CD8-positive, alpha-beta T cell (primary cell): ENCODE measurements at places on chromosomes 3 and 15.

DNA sequence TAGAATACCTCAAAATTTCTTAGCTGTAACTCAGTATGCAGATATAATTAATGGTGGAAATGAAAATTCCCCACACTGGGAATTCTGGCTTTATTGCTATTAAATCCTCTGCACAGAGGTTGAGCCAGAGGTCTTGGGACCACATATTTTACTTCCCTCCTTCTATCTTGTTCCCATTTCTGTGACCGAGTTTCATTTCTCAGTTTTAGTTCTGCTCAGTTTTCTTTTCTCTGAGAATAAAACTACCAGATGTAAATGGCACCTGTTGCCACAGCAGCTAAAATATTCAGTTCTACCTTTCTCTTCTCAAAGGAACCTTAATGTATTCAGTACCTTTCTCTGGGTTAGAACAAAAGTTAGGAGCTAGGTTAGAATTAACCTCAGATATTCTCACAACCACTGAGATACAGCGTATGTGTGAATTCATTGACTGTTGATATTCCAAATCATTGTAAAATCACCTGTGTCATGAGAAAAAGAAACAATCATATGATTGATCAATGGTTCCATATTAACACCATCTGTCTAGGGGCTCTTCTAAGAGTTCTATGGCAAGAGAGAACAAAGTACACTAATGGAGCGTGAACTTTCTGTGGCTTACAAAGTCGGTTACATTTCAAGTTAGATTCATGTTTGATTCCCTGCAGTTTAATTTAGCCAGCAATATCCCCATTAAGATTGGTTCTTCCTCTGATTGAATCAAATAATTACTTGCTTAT is 374.1 kb downstream of the EFHB start:
- no peak for DNase-seq

DNA sequence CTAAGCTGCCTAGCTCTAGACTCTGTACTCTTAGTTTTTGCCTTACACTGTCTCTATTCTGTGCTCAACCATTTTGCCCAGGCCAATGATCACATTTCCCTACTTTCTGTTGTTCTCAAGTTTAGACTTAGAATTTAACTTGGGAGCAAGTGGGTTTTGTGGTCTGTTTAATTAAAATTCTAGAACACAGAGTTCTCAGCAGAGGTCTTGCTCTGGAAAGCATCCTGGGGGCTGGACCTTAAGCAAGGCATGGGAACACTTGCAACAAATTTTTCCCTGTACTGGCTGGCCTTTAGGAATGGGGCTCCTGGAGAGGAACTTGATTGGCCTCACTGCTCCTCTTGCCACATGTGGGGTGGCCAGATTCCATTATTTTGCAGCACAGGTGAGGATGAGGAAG is 236.3 kb upstream of the LRTM1 start:
- no peak for DNase-seq

GRCh38 chr15:75599401-75599800 is 20.3 kb upstream of the PTPN9 start:
- no peak for DNase-seq

- no peak for DNase-seq
Measured at GRCh38 chr15:38257676-38258075, 5.0 kb downstream of the SPRED1 start.

DNA sequence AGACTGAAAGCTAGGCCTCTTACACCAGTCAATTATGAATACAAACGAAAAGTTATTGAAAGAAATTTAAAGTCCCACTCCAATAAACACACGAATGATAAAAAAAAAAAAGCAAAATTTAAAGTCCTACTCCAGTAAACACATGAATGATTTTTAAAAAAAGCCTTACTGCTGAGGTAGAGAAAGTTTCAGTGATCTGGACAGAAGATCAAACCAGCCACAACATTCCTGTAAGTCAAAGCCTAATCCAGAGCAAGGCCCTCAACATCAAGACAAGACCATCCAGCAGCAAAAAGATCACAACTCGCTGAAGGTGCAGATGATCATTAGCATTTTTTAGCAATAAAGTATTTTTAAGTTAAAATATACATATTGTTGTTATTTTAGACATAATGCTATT is 95.6 kb upstream of the LIPC start:
- DNase-seq = no peak

GRCh38 chr3:142916605-142917004 is 27.7 kb upstream of the PCOLCE2 start:
- no peak for DNase-seq

- DNase-seq = no peak
Measured at GRCh38 chr3:197463279-197463678, 92.5 kb downstream of the BDH1 start.

DNA sequence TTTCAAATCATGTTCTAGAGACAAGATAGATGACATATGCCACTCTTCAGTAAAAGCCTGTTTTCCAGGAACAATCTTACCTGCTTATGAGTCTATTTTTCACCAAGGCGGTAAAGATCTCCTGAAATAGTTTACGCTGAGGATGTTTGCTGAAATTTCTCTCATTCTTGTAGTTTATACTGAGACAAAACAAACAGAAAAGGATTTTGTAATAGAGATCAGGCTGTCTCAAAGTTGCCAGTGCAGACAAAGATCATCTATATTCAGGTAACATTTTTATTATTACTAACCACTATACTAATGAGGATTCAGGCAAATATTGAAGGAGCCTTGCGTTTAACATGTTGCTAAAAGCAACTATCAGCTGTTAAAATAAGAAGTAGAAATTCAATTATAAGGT is 25.0 kb downstream of the NEK10 start:
- DNase-seq = no peak

DNA sequence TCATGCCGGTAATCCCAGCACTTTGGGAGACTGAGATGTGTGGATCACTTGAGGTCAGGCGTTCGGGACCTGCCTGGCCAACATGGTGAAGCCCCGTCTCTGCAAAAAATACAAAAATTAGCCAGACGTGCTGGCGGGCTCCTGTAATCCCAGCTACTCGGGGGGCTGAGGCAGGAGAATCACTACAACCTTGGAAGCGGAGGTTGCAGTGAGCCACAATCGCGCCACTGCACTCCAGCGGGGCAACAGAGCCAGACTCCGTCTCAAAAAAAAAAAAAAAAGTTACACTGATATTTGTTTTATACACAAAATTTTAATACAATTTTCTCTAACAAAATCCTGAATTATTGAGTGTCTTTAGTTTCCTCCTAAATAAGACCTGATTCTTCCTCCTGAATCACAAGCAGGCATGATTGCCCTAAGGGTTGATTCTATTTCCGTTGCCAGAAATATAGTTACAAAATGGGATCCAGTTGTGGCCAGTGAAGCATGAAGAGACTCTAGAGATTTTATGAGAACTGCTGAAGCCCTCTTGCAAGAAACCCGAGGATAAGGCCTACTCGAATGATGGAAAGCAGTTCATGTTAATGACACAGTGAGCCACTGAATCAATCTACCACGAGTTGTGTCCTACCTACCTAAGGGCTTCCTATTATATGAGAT is 9.6 kb upstream of the SMARCC1 start:
- DNase-seq = no peak

GRCh38 chr3:52283306-52283705 is 4.3 kb upstream of the GLYCTK start:
- no peak for DNase-seq

DNA sequence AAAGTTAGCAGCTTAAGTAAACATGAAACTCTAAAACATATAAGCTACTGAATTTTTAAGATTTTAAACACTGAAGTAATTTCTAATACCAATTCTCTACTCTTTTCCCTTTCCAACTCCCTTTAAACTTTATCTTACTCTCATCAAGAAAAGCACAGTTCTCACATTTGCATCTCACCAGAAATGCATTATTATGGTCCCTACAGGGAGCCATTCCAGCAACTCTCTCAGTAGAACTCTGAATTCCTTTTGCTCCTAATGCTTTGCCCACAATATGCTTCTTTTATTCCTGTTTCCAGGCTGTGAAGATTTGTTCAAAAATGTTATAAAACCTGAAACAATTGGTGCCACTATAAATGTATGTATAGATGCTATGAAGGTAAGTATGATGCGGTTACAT is 83.4 kb downstream of the TFDP2 start:
- no peak for DNase-seq

GRCh38 chr3:60754617-60755016 is 496.6 kb downstream of the FHIT start:
- DNase-seq = no peak

GRCh38 chr3:138234401-138235179 is 47.5 kb downstream of the ARMC8 start:
- no peak for DNase-seq

DNA sequence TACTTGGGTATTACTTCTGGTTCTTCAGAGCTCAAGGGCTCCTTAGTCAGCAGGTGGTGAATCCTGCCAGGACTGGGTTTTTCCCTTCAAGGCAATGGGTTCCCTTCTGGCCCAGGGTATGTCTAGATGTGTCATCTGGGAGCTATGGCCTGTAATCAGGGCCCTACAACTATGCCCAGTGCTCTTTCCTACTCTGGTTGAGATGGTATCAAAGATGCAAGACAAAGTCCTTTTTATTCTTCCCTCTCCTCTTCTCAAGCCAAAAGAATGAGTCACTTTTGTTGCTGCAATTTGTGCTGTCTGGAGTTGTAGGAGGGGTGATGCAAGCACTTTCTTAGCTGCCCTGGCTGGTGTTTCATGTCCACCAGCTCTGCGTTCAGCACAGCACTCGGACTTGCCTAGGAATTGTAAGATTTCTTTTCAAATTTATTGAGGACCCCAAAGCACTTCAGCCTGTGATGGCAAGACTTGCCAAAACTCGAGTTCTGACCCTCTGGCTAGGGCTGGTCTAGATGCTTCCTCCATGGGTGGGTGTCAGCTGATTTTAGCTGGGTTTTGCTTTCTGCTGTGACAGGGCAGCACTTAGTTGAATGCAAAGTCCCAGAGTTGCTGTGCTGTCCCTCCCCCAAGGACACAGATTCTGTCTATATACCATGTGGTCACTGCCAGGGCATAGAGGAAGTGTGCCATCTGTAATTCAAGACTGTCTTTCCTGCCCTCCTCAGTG is 129.2 kb upstream of the CBLB start:
- no peak for DNase-seq
